ENCODE measurements at places on chromosomes 4 and X.

DNA sequence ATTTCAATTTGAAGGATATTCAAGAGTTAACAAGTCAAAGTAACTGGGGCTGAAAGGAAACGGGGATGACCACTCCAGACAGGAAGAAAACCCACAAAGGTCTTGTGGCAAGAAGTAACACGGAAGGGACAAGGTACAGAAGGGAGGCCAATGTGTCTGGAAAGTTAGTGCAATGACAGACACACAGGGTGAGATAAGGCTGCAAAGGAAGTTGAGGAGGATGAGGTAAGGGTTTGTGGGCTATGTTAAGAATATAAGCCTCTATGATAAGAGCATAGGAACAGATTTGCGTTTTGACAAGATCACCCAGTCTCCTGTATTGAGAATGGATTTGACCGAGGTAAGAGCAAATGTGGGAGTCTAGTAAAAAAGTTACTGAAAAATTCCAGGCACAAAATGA is 21.9 kb upstream of the EMCN start:
- DNase-seq = no peak

DNA sequence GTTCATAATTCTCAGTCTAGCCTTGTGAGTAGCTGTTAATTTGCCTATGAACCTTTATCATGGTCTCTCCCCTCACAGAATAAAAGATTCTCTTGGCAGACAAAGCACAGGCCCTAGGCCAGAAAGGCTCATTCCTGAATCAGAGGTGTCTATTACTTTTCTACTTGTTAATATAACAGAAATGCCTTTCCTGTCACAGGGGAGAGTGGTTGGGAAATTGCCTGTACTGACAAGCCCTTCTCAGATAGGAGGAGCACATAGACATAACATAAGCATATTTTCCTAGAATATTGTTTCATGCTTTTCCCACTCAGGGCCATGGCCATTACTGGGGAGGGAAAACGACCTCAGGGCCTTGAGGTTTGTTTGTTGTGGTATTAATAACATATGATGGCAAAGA is 308.3 kb downstream of the BMPR1B start:
- no peak for DNase-seq

DNA sequence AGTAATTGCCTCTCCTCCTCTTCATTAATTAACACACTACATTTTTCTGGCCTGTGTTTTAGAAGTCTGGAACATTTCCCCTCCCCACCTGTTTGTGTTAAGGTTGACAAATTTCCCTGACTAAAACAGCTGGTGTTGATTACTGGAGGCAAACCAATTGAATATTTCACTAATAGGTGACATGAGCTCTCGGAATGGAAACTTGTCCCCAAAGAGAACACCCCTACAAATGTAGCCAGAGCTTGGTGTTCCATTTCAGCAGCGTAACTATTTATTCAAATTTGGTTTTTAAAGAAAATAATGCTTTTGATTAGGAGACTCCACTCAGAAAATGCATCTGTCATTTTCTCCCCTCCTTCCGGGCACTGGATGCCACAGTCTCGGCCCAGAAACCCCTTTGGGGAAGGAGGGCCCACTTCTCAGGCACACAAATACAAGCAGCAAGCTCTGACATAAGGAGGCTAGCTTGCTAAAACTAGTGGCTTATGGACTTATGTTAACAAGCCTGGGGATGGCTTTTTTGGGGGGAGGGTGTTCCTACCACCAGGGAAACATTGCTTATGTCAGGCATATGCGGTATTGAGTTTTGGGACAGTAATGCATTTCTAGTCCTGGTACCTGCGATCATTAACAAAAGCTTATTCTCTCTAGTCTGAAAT is 2.2 kb downstream of the RNF150 start:
- no peak for DNase-seq

DNA sequence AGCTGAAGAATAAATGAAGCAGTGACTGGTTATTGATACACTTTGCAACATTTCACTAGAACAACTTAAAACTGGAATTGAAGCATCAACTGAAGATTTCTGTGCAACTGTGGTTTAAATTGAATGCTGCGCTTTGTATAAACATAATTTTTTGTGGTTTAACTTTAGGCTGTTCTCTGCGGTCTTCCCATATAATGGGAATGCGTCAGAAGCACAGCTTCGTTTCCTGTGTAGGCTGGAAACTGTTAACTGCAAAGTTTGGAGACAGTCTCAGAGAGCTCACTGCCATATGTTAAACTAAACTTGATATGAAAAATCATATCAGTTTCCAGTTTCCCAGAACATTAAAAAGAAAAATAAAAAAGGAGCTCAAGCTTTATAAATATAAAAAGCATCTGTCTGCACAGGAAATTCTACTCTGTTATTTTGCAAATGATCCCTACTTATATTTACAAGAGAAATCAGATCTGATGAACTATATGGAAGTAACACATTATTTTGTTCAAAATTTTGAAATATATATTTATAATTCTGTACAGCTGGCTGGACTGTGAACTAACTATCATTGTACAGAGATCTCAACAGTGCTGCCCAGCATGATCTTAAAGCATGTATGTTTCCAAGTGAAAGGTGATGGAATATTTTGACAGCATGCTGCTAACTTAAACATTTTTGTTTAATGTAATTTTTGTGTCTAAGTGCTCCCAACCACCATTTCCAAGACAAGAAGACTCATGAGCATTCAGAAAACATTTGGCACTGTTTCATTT is 139.9 kb downstream of the NDST3 start:
- no peak for DNase-seq

- DNase-seq = no peak
Observed at GRCh38 chr4:7945709-7946380, 6.2 kb upstream of the AFAP1 start.

DNA sequence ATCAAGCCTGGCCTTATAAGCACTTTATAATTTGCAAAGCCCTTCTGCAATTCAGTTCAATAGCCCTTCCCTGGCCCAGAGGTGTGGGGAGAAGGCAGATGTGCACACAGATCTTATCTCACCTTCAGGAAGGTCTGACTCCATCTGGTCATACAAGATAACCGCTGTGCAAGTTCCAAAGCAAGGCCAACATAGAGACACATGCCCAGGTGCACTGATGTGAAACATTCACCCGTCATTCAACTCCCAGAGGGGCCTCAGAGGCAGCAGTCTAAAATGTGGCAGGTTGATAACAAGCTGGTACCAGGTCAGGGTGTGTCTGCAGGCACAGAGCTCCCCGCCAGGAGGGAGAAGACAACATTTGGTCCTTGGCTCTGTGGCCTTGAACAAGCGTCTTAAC is 10.9 kb upstream of the WFS1 start:
- no peak for DNase-seq

DNA sequence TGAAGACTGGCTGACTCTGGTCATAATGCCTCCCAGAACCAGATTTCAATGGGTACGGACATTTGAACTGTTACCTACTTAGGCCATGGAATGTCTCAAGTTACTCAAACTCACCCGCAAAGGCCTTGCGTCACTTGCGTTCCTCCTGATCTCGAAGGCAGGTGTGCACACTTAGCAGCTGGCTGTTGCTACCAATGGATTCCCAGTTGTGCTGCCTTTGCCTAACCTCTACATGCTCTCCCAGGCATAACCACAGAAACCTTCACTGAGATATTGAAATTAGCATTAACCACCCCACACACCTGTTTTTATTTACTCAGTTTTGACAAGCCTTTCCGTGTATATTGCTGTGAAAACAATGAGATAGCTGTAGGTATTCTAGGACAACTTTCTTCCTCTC is 2.8 kb downstream of the ERVMER34-1 start:
- no peak for DNase-seq

- no peak for DNase-seq
Observed at GRCh38 chr4:20395160-20395773, 143.6 kb downstream of the SLIT2 start.

- no peak for DNase-seq
Observed at GRCh38 chr4:126144543-126145237, 829.9 kb downstream of the FAT4 start.

GRCh38 chr4:17117746-17118145 is 219.3 kb upstream of the LDB2 start:
- DNase-seq = no peak

GRCh38 chr4:930028-930551 is 2.0 kb downstream of the GAK start:
- DNase-seq = no peak

DNA sequence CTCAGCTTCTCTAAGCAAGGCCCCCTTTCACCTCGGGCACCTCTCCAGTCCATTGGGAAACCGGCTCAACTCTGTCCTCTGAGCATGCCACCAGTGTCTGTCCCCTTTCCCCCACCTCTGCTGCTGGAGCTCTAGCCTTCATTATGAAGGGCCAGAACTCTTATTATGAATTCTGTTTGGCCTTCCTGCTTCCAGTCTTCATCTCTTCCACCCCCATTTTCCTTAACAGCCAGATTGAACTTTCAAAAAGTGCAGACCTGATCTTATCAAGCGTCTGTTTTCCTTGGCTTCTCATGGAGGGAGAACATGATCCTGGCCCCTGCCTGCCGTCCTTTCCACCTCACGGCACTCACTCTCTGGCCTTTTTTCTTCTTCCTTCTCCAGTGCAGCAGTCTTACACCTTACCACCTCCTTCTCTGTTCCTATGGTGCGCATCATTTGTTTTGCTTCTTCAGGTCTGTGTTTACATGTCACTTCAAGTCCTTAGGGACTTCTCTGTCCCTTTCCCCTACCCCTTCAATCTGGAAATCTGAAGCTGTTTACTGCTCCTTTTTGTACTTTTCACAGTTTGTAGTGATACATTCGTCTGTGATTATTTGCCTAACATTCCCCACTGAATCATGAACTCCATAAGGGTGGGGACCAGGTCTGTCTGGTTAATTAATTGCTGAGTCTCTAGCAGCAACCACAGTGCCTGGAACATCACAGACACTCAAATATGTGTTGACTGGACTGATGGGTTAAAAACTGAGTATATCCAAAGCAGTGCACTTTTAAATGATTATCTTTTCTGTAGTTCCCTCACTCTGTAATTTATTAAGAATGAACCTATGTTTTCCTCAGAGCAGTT is 55.8 kb downstream of the FNIP2 start:
- DNase-seq = no peak

DNA sequence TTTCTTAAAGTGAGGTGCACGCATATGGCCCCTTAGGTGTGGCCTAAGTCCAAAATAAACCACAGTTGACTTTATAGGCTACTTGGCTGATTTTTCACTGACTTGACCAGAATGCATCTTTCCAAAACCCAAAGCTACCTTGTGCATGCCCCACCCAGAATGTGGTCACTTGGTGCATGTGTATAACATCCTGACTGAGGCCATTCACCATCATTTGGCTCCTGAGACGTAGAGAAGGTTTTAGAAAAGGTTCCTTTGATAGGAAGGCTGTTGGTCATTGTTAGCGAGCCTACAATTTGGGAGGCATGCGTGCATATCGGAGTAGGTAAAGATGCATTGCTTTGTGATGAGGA is 84.6 kb downstream of the PLAC1 start:
- no peak for DNase-seq

DNA sequence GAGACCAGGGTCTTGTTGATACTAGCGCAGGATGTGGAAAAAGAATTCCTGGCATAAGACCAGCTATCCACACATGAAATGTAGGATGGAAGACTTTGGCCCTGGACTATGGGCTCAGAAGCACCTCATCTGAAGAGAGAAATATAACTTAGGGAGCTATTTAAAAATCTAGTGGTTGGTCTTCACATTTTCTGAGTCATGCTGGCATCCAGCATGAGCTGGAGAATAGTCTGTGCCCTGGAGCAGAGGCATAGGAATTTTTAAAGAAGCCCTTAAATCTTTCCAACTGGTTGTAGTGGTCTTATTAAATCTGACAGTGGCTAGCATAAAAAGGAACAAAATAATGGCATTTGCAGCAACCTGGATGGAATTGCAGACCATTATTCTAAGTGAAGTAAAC is 86.3 kb downstream of the SMARCA5 start:
- DNase-seq = no peak

DNA sequence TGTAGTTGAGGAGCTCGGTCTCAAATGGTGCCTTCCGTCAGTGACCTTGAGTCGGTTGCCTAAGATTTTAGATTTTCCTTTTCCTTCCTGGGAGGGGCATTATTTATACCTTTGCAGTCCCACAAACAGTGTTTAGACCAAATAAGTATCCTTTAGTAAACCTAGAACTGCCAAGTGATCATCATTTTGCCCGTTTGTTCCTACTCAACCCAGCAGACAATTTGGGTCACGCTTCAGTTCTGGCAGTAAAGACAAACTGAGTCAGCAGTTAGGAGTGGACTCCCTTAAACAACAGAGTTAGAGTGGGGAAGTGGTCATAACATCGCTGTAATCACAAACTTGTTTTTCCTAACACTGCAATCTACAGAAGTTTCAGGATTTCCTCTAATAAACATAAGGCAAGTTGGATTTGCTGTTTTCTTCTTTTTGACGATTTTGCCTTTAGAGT is 777 bp upstream of the WDFY3 start:
- no peak for DNase-seq

DNA sequence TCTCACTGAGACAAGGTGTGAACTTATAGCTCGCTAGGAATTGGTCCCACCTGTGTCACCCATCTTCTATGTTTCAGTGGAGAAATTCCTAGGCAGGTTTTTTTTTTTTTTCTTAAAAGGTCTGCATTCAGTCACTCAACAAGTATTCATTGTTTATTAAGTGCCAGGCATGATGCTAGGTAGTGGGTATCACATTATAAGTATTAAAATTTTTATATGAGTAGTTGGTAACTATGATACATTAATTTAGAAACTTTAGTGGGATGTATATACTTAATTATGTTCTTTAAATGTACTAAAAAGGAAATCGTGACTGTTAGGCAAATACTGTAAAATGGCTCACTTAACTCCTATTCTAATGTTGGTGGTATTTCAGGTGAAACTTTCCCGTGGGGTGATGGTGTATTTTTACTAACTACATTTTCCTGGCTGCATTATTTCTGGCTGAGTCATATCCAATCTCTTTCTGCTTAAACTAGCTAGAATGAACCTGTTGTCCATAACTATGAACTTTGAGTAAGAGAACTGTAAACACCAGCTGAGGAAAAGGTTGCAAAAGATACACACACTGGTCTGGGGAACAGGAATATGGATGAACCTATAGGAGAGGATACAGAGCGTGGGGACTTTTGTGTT is 49.3 kb upstream of the MED14 start:
- DNase-seq = no peak

All from activated CD8-positive, alpha-beta memory T cell treated with anti-CD3 and anti-CD28 coated beads for 4 hours (primary cell).